ENCODE measurements at places on chromosomes 7 and 10.

DNA sequence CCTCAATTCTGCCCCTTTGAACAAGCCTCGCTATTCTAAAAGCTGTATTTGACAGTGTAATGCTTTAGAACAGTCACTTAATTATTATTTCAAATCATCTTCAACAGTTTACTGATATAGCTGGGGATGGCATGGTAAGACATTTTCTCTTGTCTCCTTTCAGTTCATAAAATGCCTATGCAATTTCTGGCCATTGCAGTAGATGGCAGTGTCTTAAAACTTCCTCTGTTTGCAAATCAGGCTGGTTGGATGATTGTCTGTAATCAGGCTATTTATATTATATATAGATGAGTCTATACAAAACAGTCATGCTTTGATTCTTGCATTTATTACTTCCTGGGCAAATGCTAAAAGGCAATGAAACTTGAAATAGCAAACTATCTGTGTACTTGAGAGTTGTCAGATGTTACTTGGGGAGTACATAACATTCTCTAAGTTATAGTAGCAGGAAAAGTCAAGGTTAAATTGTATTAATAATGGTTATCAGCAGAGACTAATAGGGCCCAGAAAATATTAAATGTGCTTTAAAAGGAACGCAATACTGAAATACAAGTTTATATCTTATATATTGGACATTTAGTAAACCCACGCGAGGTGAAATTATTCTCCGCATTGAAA is 55.5 kb upstream of the LHFPL3 start:
- peak; percentile 45 for DNase-seq

- no peak for DNase-seq
Observed at GRCh38 chr10:96608805-96609204, 22.0 kb upstream of the TM9SF3 start.

- DNase-seq, result no peak
Observed at GRCh38 chr7:4281231-4281993, 400.7 kb upstream of the FOXK1 start.

DNA sequence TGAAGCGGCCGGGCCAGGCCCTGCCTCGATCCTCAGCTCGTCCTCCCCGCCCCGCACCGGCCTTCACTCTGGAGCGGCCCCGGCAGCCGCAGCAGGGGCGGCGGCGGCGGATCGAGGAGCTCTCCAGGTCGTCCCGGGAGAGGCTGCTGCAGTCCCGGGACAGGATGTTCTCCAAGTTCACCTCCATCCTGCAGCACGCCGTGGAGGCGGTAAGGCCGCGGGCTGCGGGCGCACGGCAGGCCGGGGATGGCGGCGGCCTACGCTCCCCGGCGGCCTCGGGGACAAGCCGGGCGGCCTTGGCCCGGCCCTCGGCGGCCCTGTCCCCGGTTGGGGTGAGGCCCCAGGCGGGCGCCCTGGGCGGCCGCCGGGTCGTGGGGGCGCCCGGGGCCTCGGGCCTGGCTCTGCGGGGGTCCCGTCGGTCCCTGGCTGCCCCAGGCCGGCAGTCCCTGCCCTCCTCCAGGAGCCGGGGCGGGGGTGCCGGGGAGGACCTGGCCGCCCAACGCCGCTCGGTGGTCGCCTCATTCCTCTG is 399 bp downstream of the FHIP2A start:
- no peak for DNase-seq

- DNase-seq, result no peak
Observed at GRCh38 chr7:13845601-13846000, 143.9 kb downstream of the ETV1 start.

DNA sequence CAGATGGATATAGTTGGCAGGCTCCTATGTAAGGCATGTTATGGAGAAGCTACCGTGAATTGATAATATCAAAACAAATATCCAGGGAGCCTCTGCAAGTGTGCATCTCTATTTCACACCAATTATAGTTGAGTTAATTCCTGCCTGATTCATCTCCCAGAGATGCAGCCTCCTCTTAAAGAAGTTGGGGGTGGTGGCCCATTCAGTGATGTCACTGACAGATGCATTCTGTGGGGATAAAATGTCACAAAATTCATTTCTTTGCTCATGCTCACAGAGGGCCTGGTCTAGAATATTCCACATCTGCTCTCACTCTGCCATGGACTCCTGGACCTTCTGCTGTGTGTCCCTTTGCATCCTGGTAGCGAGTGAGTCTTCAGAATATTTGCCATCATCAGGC is 189.1 kb upstream of the PRSS1 start:
- DNase-seq, result peak; percentile 70
